ENCODE measurements at places on chromosomes 2 and 18.

DNA sequence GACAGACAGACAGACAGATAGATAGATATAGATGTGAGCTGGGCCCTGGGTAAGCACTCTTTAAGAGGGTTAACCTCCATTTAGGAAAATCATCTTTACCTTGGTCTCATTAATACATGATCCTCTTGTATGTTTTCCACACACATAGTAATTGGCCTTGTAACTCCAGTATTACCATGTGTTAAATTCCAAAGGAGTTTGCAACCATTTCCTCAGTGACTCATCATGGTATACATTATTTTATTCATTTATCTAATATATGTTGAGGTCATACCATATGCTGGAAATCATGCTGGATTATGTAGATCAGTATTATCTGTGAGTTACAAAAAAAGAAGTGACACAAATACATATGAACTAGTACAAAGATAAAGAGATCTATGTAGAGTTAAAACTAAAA lies 504.3 kb downstream of the DCC start:
- no peak for DNase-seq

- no peak for DNase-seq
Observed at GRCh38 chr2:42495611-42496010, 1.8 kb upstream of the KCNG3 start.

DNA sequence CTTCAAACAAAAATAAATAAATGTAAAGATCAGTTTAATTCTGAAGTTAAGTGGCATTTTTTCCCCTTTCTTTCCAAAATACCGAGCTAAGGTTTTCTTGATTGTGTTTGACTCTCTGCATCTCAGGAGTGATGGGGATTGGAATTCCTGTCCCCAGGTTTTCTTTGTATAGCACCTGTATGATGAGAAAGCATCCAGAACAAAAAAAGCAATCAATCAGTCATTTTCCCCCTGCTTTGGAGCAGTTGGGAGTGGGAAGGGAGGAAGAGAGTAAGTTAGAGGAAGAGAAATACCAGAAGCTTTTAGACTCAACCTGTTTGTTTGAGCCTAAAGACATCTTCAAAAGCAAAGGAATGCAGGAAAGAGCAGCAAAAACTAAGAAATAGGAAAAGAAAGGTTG lies 88.5 kb downstream of the RIF1 start:
- DNase-seq: no peak

DNA sequence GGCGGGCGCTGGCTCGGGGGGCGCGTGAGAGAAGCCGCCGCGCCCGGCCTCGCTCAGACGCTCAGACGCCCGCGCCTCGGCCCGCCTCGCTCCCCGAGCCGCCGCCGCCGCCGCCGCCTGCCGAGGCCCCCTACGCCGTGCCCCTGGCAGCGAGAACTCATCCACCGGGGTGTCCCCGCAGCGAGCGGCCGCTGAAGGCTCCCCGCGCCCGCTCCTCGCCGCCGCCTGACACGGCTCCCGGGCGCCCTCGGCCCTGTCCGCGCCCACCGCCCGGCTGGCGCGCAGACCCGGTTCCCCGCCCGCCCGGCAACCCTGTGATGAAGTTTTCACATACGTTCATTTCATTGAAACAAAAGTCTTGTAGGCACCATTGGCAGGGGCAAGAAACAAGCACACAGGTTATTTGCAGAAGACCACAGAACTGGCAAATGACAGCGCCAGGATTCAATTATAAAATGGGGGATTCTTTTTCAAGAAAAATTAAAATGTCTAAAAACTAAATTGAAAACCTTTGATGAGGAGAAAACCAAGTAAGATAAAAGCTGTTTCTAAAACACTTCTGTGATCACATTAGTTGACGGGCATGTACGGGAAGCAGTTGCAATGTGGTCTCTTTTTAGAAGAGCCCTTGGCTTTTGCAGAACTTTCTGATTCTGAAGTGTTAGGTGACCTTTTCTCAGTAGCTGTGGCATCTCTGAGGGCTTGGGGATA lies 50.5 kb upstream of the TUBA3D start:
- no peak for DNase-seq

GRCh38 chr18:58881477-58881876 lies 16.8 kb downstream of the ZNF532 start:
- no peak for DNase-seq

DNA sequence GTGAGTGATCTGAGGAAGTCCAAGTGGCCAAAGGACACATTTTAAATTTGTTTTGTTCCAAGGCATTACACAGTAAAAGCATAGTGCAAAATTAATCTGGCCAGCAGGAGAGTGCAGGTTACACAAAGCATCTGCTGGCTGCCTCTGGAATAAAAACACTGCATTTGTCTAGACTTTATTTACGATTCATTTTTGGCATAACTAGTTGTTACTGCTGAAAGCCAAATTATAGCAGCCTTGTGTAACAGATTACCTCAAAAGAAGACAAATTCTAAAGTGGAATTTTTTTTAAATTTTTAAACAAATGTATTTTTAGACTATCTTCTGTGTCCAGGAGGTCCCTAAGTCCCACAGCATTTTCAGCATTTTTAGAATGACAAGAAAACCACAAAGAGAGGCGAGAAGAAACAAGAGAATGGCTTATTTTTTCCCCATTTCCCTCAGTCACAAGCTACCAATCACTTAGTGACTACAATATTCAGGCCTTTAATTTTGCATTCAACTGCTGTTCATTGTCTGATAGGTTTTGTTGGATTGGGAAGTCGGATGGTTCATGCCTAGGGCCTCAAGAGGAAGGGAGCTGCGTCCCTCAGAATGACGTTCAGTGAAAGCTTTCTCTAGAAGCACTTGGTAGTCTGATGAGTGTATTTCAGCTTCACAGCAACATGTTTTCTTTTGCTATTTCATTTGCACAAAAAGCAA lies 46.0 kb downstream of the TMEFF2 start:
- no peak for DNase-seq

DNA sequence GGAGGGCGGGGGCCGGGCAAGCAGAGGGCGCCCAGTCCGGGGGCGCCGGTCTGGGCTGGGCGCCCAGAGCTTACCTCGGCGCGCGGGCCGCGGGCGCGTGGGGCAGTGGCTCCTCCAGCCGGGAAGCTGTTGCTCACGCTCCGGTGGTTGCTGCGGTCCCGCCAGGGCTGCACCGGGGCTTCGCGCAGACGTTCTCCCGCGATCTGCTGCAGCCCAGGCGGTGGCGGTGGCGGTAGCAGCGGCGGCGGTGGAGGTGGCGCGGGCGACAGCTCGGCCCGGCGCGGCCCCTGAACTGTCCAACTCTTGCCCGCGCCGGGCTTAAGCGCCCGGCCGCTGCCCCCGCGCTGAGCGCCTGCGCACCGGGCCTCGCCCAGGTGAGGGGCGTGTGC lies 391 bp downstream of the ZNF385B start:
- peak; percentile 6 for DNase-seq

DNA sequence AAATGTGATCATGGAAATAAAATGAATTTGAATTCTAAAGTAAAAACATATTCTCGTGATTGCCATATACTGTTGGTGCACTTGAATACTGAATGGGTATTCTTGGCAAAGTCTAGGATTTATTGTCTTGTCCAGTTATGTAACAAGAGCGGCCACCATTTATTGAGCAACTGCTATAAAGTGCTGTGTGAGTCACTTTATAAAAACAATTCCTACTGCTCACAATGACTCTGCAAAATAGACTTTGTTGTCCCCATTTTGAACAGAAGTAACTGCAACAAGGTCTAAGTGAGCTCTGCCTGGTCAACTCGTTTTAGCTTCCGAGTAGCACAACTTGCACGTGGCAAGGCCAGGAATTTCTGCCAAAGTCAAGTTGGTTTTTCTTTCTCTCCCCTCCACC lies 995.6 kb upstream of the FANCL start:
- DNase-seq: no peak

DNA sequence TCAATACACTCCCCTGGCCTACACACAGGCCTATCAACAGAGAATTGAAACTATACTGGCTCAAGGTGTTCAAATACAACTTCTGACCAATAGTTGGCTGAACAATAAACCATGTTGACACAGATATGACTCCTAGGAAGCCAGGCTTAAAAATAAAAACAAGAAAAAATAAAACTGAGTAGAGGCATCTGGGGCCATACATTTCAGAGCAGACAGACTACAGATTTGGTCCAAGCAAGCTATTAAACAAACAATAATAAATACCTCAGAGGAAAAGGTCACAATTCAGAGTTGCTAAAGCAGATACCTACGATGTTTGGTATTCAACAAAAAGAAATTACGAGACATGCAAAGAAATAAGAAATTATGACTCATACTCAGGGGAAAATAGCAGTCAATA lies 132.8 kb upstream of the ACVR2A start:
- no peak for DNase-seq

- DNase-seq: no peak
Observed at GRCh38 chr2:152890736-152891135, 172.3 kb downstream of the ARL6IP6 start.

GRCh38 chr18:67179726-67180125 lies 336.8 kb downstream of the DSEL start:
- DNase-seq: no peak

DNA sequence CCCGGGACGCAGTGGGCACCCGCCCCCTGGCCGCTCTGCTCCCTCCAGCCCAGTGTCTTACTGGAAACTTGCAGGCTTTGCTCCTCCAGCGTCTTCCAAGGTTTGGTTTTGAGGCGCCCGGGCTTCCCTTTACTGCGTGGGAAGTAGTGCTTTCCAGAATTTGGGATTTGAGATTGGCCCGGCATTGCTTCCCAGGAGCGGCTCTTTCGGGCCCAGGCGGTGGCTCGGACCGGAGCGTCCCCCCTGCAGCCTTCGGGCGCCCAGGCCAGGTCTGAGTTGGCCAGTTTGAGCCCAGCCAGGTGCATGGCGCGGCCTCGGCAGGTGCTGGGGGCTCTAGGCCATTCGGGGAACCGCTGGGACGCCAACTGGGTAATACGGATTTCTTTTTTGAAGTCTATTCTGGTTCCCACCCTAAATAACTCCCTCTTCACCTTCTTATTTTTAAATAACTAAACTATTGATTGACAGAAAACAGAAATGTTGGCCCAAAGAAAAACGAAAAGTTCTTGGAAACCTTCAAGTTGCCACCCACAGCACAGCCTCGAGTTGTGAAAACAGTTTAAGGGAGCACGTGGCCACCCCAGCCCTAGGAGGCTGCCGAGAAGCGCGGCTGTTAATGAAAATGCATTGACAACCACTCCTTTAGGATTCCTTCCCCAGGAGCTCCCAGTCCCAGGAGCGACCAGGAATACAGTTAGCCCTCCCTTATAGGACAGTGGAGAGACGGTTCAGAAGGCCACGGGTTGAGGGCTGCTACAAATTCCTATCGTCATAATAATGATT lies 766 bp downstream of the SNTG2 start:
- DNase-seq: no peak

- no peak for DNase-seq
Observed at GRCh38 chr2:197294260-197294659, 16.3 kb downstream of the ANKRD44 start.

GRCh38 chr18:9449600-9450414 lies 25.5 kb upstream of the RALBP1 start:
- DNase-seq: no peak

- DNase-seq: no peak
Observed at GRCh38 chr2:20401489-20401835, 45.4 kb upstream of the RHOB start.

- DNase-seq: no peak
Observed at GRCh38 chr18:29501952-29502351, 1325.0 kb upstream of the CDH2 start.

DNA sequence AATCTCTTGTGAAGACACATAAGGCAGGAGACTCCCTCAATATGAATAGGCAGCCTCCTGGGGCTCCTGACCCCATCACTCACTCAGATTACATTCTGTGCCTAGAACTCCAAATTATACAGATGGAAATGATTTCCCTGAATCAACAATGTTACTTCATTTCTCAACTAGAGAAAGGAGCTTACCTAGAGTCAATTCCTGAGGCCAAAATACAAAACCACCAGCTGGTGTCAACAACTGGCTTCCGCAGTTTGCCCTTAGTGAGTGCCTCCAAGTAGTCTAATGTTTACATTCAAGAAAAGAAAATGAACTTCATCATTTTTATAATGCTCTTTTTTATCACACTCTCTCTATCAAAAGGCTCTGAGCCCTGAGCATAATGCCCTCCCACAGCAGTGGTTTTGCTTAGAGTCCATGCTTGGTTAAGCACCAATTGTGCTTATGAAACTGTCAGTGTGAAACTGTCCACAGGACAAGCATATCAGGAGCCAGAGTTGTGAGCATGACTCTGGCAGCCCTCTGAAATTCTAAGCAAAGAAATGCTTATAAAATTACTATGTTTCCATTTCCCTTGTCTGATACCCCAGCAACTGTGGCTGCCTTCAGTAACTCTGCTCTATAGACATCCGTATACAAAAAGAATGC lies 305.7 kb upstream of the PKDCC start:
- DNase-seq: no peak

GRCh38 chr2:187349326-187349944 lies 98.6 kb downstream of the CALCRL start:
- DNase-seq: no peak

DNA sequence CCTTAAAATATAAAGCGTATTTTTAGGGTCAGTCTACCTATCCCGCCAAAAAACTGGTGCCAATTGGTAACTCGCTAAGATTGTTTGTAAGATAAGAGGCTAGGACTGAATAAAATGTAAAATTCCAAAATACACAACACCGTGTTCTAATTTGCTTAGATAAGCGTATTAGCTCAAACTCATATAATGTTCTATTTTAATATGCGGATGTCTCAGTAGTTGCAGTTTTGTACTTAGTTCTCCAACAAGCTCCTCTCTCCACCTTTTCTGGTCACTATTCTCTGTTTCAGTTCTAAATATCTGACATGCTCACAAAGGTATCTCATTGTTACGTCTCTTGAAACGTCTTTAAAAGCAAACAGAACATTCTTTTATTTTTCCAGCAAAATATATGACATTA lies 24.0 kb downstream of the NETO1 start:
- no peak for DNase-seq

DNA sequence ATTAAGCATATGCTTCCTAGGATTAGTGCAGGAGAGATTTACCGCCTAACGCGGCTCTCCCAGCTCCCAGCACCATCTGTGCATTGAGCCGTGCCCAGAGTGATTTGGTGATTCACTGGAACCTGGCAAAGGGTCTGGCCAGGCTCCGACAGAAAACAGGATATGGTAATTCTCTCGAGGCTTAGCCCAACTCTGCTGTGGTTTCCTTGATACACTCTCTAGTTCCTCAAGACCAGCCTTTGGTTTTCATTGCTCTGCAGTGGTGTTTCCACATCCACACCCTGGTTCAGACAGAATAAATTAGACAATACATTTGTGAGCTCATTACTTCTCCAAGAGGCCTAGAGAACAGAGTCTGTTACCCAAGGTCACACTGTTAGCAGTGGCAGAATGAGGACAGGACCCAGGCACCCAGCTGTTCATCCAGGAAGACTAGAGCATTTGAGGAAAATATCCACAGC lies 23.0 kb upstream of the SMAD2 start:
- DNase-seq: peak; percentile 34
